ENCODE measurements at places on chromosomes 3 and 15. TPM values are rescaled to one million over a fixed set of nuclear protein-coding genes. Genes with fewer than 3 reads are reported as not detected.

DNA sequence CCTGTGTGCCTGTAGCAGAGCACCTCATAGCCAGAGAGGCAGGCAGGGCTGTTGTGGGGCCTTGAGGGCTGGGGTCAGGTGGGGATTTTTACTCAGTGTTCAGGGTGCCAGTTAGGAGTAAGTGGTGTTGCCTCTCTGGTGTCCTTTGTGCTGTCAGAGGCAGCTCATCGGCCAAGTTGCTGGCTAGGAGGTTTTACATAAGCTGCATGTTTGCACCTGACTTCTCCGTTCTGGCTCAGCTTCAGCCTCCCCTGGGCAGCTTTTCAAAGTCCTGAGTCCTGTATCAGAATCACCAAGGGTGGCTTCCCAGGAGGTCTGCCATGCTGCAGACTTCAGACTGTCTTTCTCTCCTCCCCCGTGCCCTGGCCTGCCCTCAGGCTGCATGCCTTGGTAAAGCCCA is 242.6 kb upstream of the TPM1 start:
- no peak for DNase-seq

The IL17RC gene
- 35.8 TPM for total RNA-seq

DNA sequence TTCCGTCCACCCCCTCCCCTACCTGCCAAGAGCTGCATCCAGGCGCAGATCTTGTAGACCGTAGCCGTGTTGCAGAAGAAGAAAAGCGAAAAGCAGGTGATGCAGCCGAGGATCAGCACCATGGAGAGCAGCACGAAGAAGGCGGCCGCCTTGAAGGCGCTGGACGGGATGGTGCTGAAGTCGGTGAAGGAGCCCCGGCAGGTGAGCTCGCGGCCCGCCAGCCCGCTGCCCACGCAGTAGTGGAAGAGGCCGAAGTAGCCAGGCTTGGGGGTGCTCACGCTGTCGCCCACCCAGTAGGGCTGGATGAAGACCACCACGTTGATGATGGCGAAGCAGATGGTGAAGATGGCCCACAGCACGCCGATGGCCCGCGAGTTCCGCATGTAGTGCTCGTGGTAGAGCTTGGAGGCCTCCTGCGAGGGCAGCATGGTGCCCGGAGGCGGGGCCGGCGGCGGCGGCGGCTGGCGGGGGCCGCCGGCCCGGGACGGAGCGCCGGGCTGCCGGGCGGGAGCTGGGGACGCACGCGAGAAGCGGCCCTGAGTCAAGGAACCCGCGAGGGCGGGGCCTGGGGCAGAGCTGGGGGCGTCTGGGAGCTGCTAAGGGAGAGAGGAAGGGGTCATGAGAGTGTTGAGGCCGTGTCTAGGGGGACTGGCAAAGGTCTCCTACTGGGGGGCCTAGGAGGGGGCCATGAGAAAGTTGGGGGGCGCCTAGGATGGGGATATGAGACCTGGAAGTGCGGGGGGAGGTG is 1.2 kb downstream of the LHFPL4 start:
- DNase-seq: peak; percentile 29

- DNase-seq: no peak
These were observed 3.8 kb upstream of the ZNF620 start for GRCh38 chr3:40502034-40502433.

The LDHAL6B gene
- total RNA-seq: not detected

- no peak for DNase-seq
These were observed 11.4 kb upstream of the SPTBN5 start for GRCh38 chr15:41905036-41905793.

- no peak for DNase-seq
These were observed 443.3 kb downstream of the VGLL3 start for GRCh38 chr3:86547692-86548091.
